ENCODE measurements at places on chromosomes 11 and 22.

DNA sequence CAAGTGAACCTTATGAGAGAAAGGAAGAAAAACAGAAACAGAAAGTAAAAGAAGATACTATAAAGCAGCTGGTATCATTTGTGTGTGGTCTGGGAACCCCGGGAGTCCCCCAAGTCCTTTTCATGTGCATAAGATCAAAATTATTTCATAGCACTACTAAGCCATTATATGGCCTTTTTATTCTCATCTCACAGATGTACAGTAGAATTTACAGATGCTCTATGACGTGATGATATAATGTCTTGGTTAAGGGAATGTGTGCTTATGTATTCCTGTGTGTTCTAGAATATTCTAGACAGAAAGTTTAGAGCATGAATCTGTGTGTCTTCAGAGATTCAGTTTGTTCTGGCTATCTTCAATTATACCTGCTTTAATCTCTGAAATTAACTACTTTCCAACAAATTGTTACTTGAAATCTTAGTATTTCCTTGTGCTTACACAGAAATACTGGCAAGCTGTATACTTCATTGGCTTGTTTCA lies 8.6 kb upstream of the TPP1 start:
- DNase-seq = no peak

GRCh38 chr11:72102631-72102945 lies 509 bp downstream of the LAMTOR1 start:
- no peak for DNase-seq

GRCh38 chr11:76512851-76513653 lies 68.2 kb downstream of the EMSY start:
- DNase-seq = no peak

DNA sequence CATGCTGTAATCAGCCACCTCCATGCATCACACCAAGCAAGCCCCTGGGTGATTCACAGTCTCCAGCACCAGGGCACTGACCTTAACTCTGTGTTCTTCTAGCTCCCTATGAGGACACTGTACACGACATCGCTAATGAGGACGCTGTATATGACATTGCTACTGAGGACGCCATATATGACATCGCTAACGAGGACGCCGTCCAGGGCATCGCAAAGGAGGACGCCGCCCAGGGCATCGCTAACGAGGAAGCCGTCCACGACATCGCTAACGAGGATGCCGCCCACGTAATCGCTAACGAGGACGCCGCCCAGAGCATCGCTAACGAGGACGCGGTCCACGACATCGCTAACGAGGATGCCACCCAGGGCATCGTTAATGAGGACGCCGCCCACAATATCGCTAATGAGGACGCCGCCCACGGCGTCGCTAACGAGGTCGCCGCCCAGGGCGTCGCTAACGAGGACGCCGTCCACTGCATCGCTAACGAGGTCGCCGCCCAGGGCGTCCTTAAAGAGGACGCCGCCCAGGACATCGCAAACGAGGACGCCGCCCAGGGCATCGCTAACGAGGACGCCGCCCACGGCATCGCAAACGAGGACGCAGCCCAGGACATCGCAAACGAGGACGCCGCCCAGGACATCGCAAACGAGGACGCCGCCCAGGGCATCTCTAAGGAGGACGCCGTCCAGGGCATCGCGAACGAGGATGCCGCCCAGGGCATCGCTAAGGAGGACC lies 34.5 kb upstream of the DGCR6L start:
- no peak for DNase-seq

DNA sequence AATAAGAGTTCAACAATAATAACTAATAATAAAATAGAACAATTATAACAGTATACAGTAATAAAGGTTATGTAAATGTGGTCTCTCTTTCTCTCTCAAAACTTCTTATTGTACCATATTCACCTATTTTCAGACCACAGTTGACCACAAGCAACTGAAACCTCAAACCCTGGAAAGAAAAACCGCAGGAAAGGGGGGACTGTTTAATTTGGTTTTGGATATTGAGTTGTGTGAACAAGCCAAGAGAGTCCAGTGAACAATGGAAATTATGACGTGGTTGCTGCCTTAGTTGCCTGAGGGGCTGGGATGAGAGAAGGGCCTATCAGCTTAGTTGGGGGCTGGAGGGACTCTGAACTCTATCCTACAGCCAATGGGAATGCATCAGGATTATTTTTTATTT lies 178.7 kb upstream of the POU2AF2 start:
- no peak for DNase-seq

- no peak for DNase-seq
Measured at GRCh38 chr22:40904101-40904500, 42.2 kb upstream of the DNAJB7 start.

DNA sequence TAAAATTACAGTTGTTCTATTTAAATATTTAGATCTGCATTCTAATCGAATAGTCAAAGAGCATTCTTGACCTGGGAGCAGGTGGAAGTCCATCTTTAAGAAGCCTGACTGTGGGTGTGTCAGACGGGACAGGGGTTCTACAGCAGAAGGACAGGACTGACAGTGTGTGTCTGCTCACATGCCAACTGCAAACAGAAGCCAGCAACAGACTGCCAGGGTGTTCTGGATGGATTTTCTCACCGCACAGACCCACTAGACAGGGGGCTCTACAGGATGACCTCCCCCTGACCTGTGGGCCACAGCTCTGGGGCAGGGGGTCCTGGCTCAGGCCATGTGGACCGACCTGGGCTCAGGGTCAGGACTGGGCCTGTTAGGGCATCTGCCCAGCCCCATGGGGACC lies 22.8 kb upstream of the NAP1L4 start:
- no peak for DNase-seq

DNA sequence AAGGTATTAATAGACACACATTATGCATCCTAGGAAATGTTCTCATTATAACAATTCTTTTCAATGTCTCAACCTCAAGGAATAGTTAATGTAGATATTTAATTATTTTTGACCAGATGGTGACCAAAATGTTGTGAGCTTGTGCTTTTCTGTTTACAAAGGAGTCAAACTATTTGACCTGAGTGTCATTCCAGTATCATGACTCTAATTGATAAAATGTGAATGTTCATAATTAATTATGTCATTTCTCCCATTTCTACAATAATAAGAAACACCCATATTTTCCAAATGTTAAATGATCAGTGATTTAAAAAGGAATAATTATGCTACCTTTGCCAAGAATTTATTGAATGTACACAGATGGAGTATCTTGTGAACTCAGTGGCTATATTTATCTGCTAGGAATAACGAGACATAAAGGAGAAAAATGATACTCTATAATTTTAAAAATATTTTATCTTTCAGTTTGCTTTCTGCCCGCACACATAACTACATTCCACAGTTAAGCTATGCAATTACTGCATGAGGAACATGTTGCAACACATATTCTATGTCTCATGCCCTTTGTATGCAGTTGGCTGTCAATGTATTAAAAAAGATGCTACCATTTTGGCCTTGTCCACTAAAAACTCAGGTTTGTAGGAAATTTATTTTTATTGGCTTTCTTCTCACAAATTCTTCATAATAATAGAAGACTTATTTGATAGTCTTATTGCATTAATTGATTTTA lies 376.7 kb upstream of the CCDC179 start:
- no peak for DNase-seq

Measured in stimulated activated CD4-positive, alpha-beta T cell treated with anti-CD3 and anti-CD28 coated beads, Interleukin-4, amount 100 ng/mL, for 4 hours (primary cell).